ENCODE measurements at places on chromosomes 3 and 15. TPM values are rescaled to one million over a fixed set of nuclear protein-coding genes. Genes with fewer than 3 reads are reported as not detected.

The ADPRH gene
- 2.3 TPM for total RNA-seq

The GASK1A gene
- total RNA-seq = 9.9 TPM

The LNP1 gene
- total RNA-seq = 16.6 TPM

The ROPN1 gene
- not detected for total RNA-seq

The MYRIP gene
- total RNA-seq = 13.8 TPM

The ITIH1 gene
- total RNA-seq = not detected

The RLBP1 gene
- total RNA-seq = 0.69 TPM

The SMC4 gene
- 44.3 TPM for total RNA-seq

The GABRR3 gene
- not detected for total RNA-seq

The PSMA4 gene
- 133 TPM for total RNA-seq

The ZMAT3 gene
- 24.7 TPM for total RNA-seq

The AADACL2 gene
- not detected for total RNA-seq

The CDCP1 gene
- total RNA-seq = 0.23 TPM

The TIMP4 gene
- total RNA-seq = 11.1 TPM

The ZNF662 gene
- total RNA-seq = 16.6 TPM

The SHC4 gene
- 10.1 TPM for total RNA-seq

The FES gene
- 6.0 TPM for total RNA-seq

The IQCH gene
- total RNA-seq = 7.8 TPM

The GOLGA6C gene
- total RNA-seq = not detected

The IGSF10 gene
- 4.8 TPM for total RNA-seq

The VPS13C gene
- total RNA-seq = 113 TPM

The C3orf80 gene
- 2.5 TPM for total RNA-seq

The PPM1L gene
- total RNA-seq = 78.7 TPM

The ST3GAL6 gene
- 10.6 TPM for total RNA-seq

The GOLGA8T gene
- 0.69 TPM for total RNA-seq

The KIF23 gene
- total RNA-seq = 9.9 TPM

The A4GNT gene
- not detected for total RNA-seq

The PCNP gene
- total RNA-seq = 142 TPM

The ECT2 gene
- total RNA-seq = 18.5 TPM

The SHISA5 gene
- 56.1 TPM for total RNA-seq

The CCRL2 gene
- 1.4 TPM for total RNA-seq

The CEP70 gene
- total RNA-seq = 75.7 TPM

The SERPINI1 gene
- total RNA-seq = 130 TPM

The CPNE4 gene
- 51.4 TPM for total RNA-seq

The UNC13C gene
- total RNA-seq = 52.6 TPM

The PEX11A gene
- total RNA-seq = 17.5 TPM

The GRIP2 gene
- total RNA-seq = 11.3 TPM

The DNAH12 gene
- 3.5 TPM for total RNA-seq

The SLC51B gene
- total RNA-seq = 0.69 TPM

The NOX5 gene
- 0.23 TPM for total RNA-seq

The GOLGA8M gene
- not detected for total RNA-seq

The RTP4 gene
- 0.23 TPM for total RNA-seq

The AQP9 gene
- 0.92 TPM for total RNA-seq

The MCCC1 gene
- 36.7 TPM for total RNA-seq

The PPARG gene
- total RNA-seq = 3.0 TPM

The CCNL1 gene
- 76.6 TPM for total RNA-seq

The BTLA gene
- 0.23 TPM for total RNA-seq

The COL6A6 gene
- total RNA-seq = 1.2 TPM

The CCR4 gene
- not detected for total RNA-seq

The GOLGA6L7 gene
- not detected for total RNA-seq

The DLG1 gene
- total RNA-seq = 105 TPM

All from diencephalon (tissue), 1 donor.